Large intestine (tissue), 12 donors: ENCODE measurements at places on chromosomes 16 and 17.
A peak's percentile ranks its signal among the peaks of the same experiment; 100 is the strongest.

DNA sequence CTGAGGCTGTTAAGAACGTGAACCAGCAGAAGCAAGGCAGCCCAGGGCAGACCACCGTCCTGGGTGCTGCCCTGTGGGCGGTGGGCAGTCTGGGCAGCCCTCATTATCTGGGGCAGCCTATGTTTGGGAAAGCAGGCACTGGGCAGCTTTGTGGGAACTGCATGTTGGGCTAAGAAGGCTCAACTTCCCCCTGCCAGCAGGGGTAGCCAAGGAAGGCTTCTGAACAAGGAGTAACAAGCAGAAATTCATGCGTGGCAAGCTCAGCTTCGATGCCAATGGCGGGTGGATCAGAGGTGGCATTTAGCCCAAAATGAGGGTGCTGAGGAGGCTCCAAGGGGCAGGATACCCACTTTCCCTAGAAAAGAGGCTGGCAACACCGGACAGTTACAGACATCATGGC is 42.7 kb upstream of the METRNL start:
- no peak for DNase-seq
- no peak overlapping the region for H3K4me3 ChIP-seq
- H3K27ac ChIP-seq: no peak overlapping the region
- H3K4me1 ChIP-seq: no peaks in the 10 kb centered on the region

GRCh38 chr17:50511058-50511457 is 2.8 kb downstream of the MYCBPAP start:
- H3K27me3 ChIP-seq: no peaks in the 10 kb centered on the region
- no peak overlapping the region for H3K4me3 ChIP-seq
- no peaks in the 10 kb centered on the region for H3K36me3 ChIP-seq
- no peak for DNase-seq

GRCh38 chr16:57377080-57377841 is 5.0 kb downstream of the CX3CL1 start:
- H3K27me3 ChIP-seq: no peaks in the 10 kb centered on the region
- H3K4me1 ChIP-seq: peaks cover 28% of the 10 kb centered on the region
- DNase-seq: peak; percentile 45
- H3K27ac ChIP-seq: no peak overlapping the region
- peaks cover 16% of the 10 kb centered on the region for H3K36me3 ChIP-seq

DNA sequence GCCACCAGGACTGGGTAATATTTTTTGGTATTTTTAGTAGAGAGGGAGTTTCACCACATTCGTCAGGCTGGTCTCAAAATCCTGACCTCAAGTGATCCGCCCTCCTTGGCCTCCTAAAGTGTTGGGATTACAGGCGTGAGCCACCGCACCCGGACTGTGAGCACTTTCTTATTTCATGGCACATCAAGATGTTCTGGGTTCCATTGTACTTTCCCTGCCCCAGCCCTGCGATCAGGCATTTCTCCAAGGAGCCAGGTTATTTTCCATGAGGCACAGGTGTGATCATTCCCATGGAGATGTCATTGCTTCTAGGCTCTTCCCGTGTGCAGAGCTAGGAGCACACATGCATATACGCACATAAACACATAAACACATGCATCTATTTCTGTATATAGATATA is 2.6 kb upstream of the ANKRD40CL start:
- H3K4me3 ChIP-seq: no peak overlapping the region
- H3K4me1 ChIP-seq: peaks cover 40% of the 10 kb centered on the region
- no peak overlapping the region for H3K27ac ChIP-seq
- no peaks in the 10 kb centered on the region for H3K36me3 ChIP-seq
- no peaks in the 10 kb centered on the region for H3K27me3 ChIP-seq
- DNase-seq: no peak

DNA sequence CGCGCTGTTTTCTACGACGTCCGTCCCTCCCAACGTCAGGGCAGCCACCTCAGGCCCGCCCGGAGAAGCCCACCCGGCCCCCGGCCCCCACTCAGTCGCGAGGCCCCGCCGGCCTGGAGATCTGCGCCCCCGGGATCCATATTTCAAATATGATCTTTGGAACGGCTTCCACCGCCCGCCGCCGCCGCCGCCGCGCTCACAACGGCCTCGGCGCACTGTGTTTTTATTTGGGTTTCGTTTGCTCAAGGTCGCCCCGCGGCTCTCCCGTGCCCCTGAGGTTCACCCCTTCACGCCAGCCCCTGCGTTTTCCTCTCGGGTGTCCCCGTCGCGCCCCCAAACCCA is 4.2 kb upstream of the CBX4 start:
- H3K27ac ChIP-seq: peak overlapping the region; percentile 97
- peaks cover 41% of the 10 kb centered on the region for H3K27me3 ChIP-seq
- H3K4me1 ChIP-seq: peaks cover 53% of the 10 kb centered on the region
- H3K4me3 ChIP-seq: peak overlapping the region; percentile 53

- no peak overlapping the region for H3K4me3 ChIP-seq
- peak overlapping the region; percentile 92 for H3K27ac ChIP-seq
- peak; percentile 96 for DNase-seq
- peaks cover 67% of the 10 kb centered on the region for H3K4me1 ChIP-seq
- H3K27me3 ChIP-seq: no peaks in the 10 kb centered on the region
- peaks cover 60% of the 10 kb centered on the region for H3K36me3 ChIP-seq
These were observed 29.7 kb downstream of the MGRN1 start for GRCh38 chr16:4654011-4654963.

- no peaks in the 10 kb centered on the region for H3K4me1 ChIP-seq
- H3K27me3 ChIP-seq: no peaks in the 10 kb centered on the region
- H3K27ac ChIP-seq: no peak overlapping the region
- H3K36me3 ChIP-seq: no peaks in the 10 kb centered on the region
- no peak for DNase-seq
These were observed 38.8 kb downstream of the SCPEP1 start for GRCh38 chr17:57016764-57017116.

DNA sequence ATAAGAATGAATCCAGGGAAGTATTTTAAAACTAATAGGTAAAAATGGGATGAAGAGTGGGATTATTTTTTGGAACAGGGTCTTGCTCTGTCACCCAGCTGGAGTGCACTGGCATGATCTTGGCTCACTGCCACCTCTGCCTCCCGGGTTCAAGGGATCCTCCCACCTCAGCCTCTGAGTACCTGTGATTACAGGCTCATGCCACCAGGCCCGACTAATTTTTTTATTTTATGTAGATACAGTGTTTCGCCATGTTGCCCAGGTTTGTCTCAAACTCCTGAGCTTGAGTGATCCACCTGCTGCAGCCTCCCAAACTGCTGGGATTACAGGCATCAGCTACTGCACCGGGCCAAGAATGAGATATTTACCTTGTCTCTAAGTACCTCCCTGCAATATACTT is 22.1 kb downstream of the NSMCE1 start:
- H3K36me3 ChIP-seq: peaks cover 9% of the 10 kb centered on the region
- no peak overlapping the region for H3K4me3 ChIP-seq
- DNase-seq: no peak

DNA sequence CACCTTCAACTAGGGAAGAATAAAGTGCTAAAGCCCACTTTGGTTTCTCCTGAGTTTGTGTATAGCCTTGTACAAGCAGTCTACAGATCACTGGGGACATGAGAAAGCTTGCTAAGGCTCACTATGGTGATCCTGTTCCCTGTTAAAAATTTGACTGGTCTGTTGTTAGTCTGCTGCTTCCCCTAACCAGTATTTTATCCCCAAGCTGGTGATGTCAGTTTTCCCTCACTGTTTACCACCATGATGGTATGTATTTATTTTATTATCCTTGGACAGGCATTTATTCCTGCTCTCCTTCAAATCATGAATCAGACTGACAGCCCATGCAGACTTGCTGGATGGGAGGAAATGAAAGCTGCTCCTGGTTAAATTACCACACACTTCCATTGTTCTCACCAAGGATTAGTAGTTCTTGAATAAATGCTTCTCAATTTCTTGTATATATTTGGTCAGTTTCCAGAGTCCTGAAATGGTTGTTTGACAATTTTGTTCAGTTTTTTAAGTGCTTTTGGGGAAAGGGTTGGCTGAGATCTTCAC is 99.6 kb downstream of the CA4 start:
- peaks cover 5% of the 10 kb centered on the region for H3K4me1 ChIP-seq
- H3K36me3 ChIP-seq: peaks cover 7% of the 10 kb centered on the region
- peak; percentile 33 for DNase-seq
- H3K27me3 ChIP-seq: no peaks in the 10 kb centered on the region
- H3K4me3 ChIP-seq: no peak overlapping the region

GRCh38 chr17:48322060-48322459 is 108.0 kb downstream of the SKAP1 start:
- H3K27ac ChIP-seq: no peak overlapping the region
- peaks cover 10% of the 10 kb centered on the region for H3K4me1 ChIP-seq
- H3K4me3 ChIP-seq: no peak overlapping the region
- no peak for DNase-seq
- H3K27me3 ChIP-seq: no peaks in the 10 kb centered on the region
- H3K36me3 ChIP-seq: no peaks in the 10 kb centered on the region

GRCh38 chr17:43822570-43823190 is 10.3 kb downstream of the MPP3 start:
- no peaks in the 10 kb centered on the region for H3K27me3 ChIP-seq
- H3K4me3 ChIP-seq: no peak overlapping the region
- no peaks in the 10 kb centered on the region for H3K4me1 ChIP-seq
- no peak for DNase-seq

DNA sequence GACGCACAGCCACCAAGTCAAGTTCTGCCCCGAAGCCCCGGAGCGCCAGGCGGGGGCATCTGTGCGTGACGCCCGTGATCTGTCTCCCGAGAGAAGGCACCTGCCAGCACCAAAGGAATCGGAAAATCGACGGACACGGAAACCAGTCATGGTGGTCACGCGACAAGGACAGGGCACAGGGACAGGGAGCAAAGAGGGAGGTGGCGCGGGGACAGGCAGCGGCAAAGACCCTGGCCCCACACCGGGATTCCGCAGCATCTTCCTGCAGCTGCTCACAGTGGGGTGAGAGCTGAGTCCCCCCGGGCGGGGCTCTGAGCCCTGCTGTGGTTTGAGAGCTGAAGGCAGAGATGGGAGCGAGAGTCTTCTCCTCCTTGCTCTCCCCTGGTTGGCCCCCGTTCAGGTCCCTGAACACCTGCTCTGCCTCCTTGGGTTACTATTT is 56.4 kb downstream of the ABR start:
- no peaks in the 10 kb centered on the region for H3K27me3 ChIP-seq
- peaks cover 19% of the 10 kb centered on the region for H3K4me1 ChIP-seq
- H3K36me3 ChIP-seq: no peaks in the 10 kb centered on the region

DNA sequence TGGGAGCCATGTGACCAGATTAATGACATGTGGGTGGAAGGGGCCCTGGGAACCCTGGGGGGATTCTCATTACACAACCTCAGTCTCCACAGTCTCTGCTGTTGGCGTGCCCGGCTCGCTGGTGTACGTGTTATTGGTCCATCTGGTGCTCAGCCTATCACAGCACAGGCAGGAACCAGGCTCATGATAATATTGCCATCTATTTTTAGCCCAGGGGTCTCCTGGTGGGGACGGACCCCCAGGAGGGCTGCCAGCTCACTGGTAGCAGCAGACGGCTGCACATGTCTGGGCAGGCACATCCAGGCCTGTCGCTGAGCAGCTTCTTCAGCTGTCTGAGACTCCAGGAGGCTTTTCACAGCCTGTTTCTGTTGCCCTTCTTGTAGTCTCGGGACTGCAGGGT is 123.8 kb downstream of the RAB11FIP4 start:
- no peaks in the 10 kb centered on the region for H3K4me1 ChIP-seq
- peaks cover 5% of the 10 kb centered on the region for H3K36me3 ChIP-seq
- no peak for DNase-seq
- H3K4me3 ChIP-seq: no peak overlapping the region

- H3K4me3 ChIP-seq: no peak overlapping the region
- H3K27me3 ChIP-seq: peaks cover 43% of the 10 kb centered on the region
- H3K27ac ChIP-seq: peak overlapping the region; percentile 0
- H3K4me1 ChIP-seq: peaks cover 10% of the 10 kb centered on the region
These were observed 22.9 kb downstream of the COPZ2 start for GRCh38 chr17:48014595-48015111.

- DNase-seq: peak; percentile 36
- H3K4me1 ChIP-seq: peaks cover 8% of the 10 kb centered on the region
- H3K36me3 ChIP-seq: peaks cover 29% of the 10 kb centered on the region
- H3K27ac ChIP-seq: peak overlapping the region; percentile 38
- H3K4me3 ChIP-seq: peak overlapping the region; percentile 32
These were observed 867 bp upstream of the LIMD2 start for GRCh38 chr17:63700528-63701455.

GRCh38 chr17:45008216-45008615 is 40.1 kb upstream of the C1QL1 start:
- DNase-seq: no peak
- H3K27ac ChIP-seq: no peak overlapping the region
- H3K4me3 ChIP-seq: no peak overlapping the region
- no peaks in the 10 kb centered on the region for H3K36me3 ChIP-seq
- peaks cover 3% of the 10 kb centered on the region for H3K4me1 ChIP-seq
- H3K27me3 ChIP-seq: peaks cover 7% of the 10 kb centered on the region

GRCh38 chr16:71973001-71973400 is 27.2 kb downstream of the PKD1L3 start:
- no peak overlapping the region for H3K27ac ChIP-seq
- H3K27me3 ChIP-seq: no peaks in the 10 kb centered on the region

DNA sequence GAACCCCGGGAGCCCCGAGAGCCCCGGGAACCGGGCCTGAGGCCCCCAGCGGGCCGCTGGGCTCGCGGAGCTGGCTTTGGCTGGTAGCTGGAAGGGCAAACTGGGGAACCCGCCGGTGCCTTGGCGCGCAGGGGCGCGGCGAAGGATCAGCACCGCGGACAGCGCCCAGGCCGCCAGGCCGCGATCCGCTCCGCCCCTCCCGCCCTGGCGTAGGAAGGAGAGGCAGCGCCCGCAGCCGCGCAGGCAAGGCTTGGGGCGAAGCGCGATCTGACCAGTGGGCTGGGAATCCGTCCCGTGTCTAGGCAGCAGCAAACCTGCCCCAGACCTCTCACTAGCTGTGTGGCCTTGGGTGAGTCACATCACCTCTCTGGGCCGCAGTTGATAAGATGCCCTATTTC is 331 bp upstream of the CCDC92B start:
- DNase-seq: peak; percentile 53
- no peaks in the 10 kb centered on the region for H3K36me3 ChIP-seq
- H3K27ac ChIP-seq: no peak overlapping the region
- no peak overlapping the region for H3K4me3 ChIP-seq
- H3K4me1 ChIP-seq: peaks cover 2% of the 10 kb centered on the region
- H3K27me3 ChIP-seq: peaks cover 48% of the 10 kb centered on the region

DNA sequence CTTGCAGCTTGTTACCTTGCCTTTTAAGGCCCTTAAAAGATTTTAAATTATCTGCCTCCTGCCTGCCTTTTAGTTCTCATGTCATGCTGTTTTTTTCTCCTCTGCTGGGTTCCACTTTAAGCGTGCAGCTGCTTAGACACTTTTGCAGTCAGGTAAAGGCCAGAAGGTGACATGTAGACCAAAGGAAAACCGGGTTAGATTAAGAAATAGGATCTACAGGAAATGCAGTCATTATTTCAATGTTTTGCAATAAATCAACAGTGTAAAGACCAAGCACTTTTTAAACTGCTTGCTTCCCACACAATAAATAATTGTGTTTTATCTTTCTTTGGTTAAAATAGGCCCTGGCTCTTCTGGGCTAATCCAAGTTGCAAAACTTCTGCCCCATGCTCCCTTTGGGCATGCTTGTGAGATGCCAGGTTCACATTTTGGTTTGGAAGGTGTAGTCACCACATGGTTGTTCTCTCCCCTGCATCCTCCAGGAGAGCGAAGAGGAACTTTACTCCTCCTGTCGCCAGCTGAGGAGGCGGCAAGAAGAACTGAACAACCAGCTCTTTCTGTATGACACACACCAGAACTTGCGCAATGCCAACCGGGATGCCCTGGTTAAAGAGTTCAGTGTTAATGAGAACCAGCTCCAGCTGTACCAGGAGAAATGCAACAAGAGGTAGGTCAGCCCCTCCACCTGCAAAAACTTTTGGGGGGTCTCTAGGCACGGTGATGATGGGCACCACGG is 54.9 kb downstream of the SDR42E1 start:
- H3K4me1 ChIP-seq: no peaks in the 10 kb centered on the region
- no peak overlapping the region for H3K4me3 ChIP-seq
- peaks cover 3% of the 10 kb centered on the region for H3K36me3 ChIP-seq
- no peak overlapping the region for H3K27ac ChIP-seq

- peaks cover 28% of the 10 kb centered on the region for H3K4me1 ChIP-seq
- no peak for DNase-seq
- peak overlapping the region; percentile 91 for H3K4me3 ChIP-seq
- no peaks in the 10 kb centered on the region for H3K27me3 ChIP-seq
- H3K36me3 ChIP-seq: peaks cover 64% of the 10 kb centered on the region
These were observed 525 bp downstream of the CD2BP2 start for GRCh38 chr16:30354423-30355143.
